ENCODE measurements at places on chromosomes 2 and 18.

DNA sequence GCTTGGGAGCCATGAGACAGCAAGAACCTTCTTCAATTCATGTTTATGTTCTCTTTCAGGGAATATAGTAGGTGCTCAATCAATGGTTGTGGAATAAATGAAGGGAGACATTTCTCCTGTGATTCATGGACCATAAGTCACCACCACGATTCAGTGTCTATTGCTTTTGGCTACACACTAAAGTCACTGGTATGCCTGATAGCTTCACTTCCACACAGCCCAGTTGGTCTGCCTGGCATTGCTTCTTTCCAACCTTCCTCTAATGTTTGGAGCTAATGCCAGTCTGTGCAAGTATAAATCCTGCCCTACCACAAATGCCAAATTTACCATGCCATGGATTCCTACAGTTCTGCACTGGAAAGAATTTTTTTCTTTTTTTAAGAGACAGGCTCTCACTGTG, 1.3 kb upstream of the CXCR1 start:
- no peak for DNase-seq

DNA sequence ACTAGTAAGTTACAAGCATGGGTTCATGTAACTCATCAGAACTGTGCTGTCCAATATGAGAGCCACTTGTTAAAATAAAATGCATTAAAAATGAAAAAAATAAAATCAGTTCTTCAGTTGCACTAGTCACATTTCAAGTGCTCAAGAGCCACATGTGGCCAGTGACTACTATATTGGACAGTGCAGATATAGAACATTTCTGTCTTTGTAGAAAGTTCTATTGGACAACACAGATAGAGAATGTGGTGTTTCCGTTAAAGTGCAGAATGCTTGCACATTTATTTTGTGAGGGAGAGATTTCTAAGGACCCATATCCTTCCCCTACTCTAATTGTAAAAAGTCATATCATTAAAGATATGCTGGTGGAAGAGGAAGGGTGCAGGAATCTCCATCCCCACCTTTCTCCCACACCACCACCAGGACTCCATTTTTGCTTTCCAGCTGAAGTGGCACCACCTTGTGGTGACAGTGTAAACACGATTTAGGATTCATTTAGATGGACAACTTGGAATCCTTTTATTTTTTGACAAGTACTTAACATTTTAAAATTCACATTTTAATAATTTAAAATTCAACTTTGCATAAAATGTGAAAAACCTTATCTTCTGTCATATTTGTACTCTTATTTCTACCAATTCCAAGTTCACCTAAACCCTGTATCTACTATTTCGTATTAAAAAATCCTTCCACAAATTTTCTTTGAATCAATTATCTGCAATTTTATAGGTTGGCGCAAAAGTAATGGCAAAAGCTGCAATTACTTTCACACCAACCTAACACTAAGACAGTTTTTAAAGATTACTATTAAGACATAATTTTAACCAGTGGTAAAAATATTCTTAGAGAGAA, 9.4 kb upstream of the CD302 start:
- no peak for DNase-seq

- DNase-seq = peak; percentile 56
These were observed 266.5 kb downstream of the HRH4 start for GRCh38 chr18:24726727-24727492.

DNA sequence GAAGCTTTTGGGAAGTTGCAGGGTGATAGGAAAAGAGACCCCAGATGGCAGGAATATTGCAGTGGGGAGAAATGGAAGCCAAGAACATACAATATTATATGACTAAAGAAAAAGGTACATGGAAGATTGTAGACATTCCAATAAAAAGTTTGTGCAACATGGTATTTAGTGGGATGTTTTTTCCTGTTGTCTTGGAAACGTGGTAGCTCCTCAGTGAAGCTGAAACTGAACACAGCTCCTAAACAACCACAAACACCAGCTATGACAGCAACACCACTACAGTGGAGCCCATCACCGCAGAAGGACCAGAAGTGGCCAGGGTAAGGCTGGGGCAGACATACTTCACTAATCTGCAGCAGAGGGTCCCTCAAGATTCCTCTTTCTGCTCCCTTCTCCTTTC, 246.8 kb downstream of the CDH20 start:
- no peak for DNase-seq

GRCh38 chr2:54149638-54150441, 34.4 kb downstream of the ACYP2 start:
- peak; percentile 34 for DNase-seq

DNA sequence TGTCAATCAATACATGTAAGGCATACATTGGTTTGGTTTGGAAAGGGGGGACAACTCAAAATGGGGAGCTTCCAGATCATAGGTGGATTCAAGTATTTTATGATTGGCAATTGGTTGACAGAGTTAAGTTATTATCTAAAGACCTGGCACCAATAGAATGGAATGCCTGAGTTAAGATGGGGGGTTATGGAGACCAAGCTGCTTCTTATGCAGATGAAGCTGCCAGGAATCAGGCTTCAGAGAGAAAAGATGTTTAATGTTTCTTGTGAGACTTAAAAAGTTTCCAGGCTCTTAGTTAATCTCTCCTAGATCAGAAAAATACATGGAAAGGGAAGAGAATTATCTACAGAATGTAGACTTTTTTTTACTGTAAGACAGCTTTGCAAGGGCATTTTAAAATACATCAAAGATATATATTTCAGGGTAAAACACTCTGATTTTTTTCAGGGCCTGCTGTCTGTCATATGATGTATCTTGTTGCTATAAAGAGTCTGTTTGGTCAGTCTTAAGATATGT, 1343.2 kb upstream of the LRRTM1 start:
- no peak for DNase-seq

- no peak for DNase-seq
These were observed 27.0 kb downstream of the TRAPPC12 start for GRCh38 chr2:3406501-3406900.

GRCh38 chr2:219633276-219634065, 6.0 kb downstream of the SLC4A3 start:
- no peak for DNase-seq

DNA sequence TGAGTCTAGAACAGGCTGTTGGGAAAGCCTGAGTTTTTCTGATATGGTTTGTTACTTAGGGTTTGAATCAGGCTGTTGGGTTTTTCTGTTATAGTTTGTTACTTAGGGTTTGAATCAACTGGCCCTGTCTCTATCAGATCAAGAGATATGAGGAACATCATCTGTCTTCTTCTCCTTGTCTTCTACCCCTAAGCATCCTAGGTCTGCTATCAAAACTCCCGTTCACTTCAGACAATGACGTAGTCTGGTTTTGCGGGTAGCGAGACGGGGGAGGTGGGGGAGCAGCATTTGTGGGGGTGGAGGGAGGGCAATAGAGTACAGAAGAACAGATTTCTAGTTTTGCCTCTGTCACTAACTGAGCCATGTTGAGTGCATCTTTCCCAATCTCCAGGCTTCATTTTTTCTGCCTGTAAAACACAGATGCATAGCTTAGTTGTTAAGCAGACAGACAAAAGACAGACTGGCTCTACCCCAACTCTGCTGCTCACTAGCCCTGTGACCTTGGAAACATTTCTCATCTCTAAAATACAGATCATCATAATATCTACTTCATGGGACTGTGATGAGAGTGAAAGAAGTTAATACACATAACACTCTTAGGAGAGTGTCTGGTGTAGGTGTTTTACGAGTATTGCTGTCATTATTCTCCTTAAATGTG, 9.1 kb downstream of the TNP1 start:
- DNase-seq = no peak

DNA sequence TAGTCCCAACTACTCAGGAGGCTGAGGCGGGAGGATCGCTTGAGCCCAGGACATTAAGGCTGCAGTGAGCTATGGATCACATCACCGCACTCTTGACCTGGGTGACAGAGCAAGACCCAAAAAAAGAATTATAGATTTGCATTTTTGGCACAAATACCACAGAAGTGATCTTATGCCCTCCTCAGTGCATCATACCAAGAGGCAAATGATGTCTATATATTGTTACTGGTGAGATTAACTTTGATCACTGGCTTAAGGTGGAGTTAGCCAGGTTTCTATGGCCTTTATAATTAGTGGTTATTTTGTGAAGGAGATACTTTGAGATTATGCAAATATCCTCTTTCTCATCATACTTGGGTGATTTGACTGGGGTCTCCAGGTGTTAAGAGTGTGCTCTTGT, 22.1 kb upstream of the CATIP start:
- DNase-seq = no peak

DNA sequence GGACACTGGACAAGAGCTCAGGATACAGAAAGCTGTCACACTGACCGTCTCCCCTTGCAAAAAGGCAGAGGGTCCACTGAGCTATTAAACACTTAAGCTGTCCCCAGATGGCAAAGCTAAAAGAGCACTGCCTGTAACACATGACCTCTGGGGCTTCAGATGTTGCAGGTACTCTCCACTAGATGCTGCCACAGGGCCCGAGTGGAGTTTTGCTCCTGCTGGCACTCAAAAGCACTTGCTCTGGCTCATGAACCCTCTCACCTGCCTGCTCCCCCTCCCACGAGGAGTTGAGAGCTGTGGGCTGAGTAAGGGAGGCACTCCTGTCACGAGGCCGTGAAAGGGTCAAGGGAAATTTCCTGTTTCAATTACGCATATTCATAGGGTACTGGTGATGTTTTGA, 227.9 kb downstream of the PRKCE start:
- DNase-seq = no peak

DNA sequence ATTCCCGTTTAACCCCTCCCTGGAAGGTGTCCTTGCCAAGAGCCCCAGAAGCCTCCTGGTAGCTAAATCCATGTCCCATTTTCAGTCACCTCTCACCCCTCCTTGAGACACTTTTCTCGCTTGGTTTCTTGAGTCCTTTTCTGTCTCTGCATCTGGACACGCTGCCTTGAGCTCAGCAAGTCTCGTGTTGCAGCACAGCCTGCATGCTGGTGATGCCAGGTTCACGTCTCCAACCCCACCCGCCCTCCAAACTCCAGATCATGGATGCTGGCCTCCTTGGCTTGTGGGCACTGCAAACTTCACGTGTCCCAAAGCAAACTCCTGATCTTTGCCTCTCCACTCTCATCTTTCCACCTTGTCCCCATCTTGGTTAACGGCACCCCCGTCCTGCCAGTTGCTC, 39.3 kb downstream of the CENPO start:
- no peak for DNase-seq

- DNase-seq = peak; percentile 76
These were observed 45.9 kb upstream of the REG3G start for GRCh38 chr2:78979380-78980151.

DNA sequence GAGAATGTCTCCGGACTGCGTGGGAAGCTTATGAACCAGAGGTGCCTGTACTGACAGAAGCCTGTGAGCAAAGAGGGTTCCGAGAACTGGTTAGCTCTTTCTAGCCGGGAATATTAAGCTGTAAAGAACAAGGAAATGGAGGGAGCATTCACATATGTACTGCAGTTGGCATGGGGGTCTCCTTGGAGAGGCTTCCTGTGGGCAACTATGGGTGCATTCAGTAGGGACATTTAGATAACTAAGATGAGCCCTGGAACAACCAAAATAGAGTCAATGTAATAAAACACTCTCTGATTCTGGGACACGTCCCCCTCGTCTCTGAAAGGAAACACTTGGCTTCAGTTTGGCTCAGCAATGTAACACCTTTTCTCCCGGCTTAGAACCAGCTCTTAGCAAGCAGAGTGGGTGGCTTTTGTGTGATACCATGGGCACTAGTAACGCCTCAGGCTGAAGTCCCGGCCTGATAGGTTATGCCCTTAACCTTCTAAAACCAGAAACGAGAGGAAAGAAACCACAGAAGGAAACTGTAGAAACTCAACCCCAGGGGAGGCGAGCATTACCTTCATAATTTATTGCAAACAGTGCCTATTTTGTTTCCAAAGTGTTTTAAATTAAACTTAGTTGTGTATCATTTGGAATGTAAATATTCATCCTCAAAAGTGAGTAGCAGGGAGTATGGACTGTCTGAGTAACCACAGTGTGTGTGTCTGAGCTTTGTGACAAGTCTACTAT, 48.8 kb upstream of the LPIN2 start:
- DNase-seq = no peak

- DNase-seq = peak; percentile 58
These were observed 16.7 kb upstream of the RAPH1 start for GRCh38 chr2:203551778-203552177.

GRCh38 chr2:54897420-54898310, 152.6 kb downstream of the RTN4 start:
- no peak for DNase-seq

DNA sequence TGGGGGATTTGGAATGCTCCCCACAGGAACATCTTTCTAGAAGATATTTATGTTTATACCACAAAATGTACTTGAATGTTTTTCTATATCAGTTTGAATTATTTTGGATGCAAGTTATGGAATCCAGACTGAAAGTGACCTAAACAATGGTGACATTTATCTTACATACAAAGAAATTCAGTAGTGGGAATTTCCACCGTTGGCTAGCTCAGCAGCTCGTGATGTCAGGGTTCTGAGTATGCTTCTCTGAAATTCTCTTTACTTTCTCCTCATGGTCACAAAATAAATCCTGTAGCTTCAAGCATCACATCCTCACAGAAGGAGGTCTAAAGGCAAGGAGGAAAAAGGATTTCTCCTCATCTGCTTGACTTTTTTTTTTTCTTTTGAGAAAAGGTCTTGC, 105.3 kb downstream of the AKAIN1 start:
- no peak for DNase-seq

GRCh38 chr18:6683112-6683876, 46.2 kb upstream of the ARHGAP28 start:
- no peak for DNase-seq

GRCh38 chr18:10490401-10491165, 35.2 kb upstream of the NAPG start:
- DNase-seq = no peak

DNA sequence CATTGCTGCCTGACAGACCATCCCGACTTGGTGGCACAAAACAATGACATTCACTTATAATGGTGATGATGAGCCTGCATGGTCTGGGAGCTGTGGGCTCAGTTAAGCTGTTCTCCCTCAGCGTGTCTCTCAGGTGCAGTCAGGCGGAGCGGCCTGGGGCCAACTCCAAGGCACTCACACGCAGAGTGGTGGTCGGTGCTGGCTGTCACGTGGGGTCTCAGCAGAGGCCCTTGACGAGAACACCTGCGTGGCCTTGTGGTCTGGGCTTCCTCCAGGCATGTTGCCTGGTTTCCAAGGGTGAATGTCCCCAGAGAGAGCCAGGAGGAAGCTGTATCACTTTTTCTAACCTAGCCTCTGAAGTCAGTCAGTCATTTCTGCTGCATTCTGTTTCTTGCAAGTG, 29.8 kb downstream of the ARMC9 start:
- DNase-seq = no peak

GRCh38 chr2:149100739-149101699, 62.5 kb downstream of the LYPD6B start:
- DNase-seq = no peak

- no peak for DNase-seq
These were observed 173.3 kb upstream of the MYCN start for GRCh38 chr2:15766911-15767597.

- no peak for DNase-seq
These were observed 776.4 kb downstream of the EPHA4 start for GRCh38 chr2:220795705-220796104.

- no peak for DNase-seq
These were observed 500.3 kb upstream of the FAM98A start for GRCh38 chr2:34099377-34099776.

All from SK-N-MC (cell line).